Stomach (tissue), 19 donors: ENCODE measurements at places on chromosomes 2 and 18. TPM values are rescaled to one million over a fixed set of nuclear protein-coding genes. Genes with fewer than 3 reads are reported as not detected.

PROC gene
- total RNA-seq: not detected

DNA sequence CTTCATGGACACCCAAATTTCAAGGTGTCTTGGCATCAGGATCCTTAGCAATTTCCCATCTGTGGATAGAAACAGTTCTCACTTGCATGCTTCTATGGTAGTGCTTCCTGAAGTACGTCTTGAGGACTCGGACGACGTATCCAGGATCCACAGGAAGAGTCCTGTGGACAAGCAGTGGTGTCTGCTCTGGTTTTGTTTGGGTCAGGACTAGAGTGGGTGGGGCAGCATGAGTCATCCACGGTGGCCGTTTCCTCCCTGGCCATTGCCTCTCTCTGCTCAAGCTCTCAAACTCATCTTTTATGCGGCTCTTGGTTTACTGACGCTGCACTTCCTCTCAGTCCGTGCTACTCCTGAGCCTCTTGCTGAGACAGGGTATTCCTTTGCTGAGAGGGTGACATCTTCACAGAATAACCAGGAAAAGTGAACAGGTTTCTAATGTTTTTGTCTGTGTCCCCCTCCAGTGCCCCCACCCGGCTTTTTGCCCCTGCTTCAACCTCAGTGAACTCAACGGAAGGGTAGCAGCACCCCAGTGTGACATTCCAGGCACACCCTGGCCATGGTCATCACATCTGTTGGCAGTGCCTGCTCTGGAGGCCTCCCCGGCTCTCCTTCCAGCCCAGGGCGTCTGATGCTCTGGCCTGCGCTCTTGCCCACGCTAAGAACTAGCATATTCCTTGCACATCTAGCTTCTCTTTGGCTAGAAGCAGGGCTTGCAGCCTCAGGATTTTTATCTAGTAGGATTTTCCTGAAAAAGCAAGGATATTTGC, 62.2 kb downstream of the ARMC9 start:
- no peaks in the 10 kb centered on the region for H3K4me1 ChIP-seq
- no peaks in the 10 kb centered on the region for H3K36me3 ChIP-seq
- no peak for DNase-seq
- H3K27ac ChIP-seq: no peak overlapping the region

PJVK gene
- not detected for total RNA-seq

GRCh38 chr2:49754381-49754780, 600.1 kb upstream of the FSHR start:
- no peak overlapping the region for H3K27ac ChIP-seq
- H3K36me3 ChIP-seq: no peaks in the 10 kb centered on the region
- no peak overlapping the region for H3K4me3 ChIP-seq
- DNase-seq: no peak

DNA sequence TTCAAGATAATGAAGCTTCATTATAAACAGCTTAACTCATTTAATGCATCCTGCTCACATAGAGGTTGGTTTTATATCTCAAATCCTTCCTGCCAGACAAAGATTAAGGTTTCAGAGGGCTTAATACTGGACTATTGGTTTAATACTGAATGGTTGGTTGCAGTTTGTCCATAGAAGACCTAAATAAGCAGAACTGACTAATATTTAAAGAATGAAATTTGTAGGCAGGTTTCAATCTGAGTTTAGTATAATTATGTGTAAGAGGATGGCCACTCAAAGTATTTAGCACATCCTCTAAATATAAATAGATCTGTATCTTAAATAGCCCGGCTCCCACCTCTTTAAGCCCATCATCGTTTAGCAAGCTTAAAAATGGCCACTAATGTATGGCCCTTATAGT, 92.5 kb downstream of the EPB41L5 start:
- no peak overlapping the region for H3K27ac ChIP-seq
- H3K36me3 ChIP-seq: peaks cover 18% of the 10 kb centered on the region
- H3K27me3 ChIP-seq: no peaks in the 10 kb centered on the region
- H3K4me1 ChIP-seq: peaks cover 28% of the 10 kb centered on the region
- DNase-seq: no peak
- no peak overlapping the region for H3K4me3 ChIP-seq
